ENCODE measurements at places on chromosomes 1 and 21.

DNA sequence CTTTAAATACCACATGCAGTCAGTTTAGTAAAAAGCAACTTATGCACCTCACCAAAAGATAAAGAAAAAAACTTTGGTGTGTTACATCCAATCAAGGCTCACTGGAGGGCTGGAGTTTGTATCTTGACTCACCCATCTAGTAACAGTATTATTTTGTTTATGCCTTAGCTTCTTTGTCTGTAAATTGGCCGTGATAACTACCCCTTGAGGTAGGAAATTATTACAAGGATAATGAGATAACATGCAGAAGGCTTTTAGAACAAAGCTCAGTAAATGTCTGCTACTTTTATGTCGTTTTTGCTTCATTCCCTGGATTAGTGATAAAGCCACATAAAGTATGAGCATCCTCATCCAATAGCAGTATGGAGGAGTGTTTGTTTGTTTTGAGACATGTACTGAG, 94.8 kb downstream of the ATP5PO start:
- no peak for DNase-seq

DNA sequence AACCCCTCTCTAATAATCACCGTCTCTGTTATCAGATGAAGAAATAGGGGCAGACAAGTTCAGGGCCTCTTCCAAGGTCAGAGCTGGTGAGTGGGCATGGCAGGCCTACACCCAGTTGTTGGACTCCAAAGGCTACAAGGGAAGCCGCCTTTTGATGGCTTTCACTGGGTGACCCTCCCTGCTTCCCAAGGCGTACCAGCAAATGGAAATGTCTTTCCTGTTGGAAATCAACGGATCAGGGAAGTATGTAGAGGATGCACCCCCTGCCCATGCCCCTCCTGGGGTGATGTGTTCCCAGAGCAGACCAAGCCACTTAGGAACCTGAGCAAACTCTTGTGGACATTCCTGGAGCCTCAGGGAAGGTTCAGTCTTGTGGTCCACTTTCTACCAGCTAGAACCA, 47.4 kb downstream of the LGR6 start:
- DNase-seq: no peak

DNA sequence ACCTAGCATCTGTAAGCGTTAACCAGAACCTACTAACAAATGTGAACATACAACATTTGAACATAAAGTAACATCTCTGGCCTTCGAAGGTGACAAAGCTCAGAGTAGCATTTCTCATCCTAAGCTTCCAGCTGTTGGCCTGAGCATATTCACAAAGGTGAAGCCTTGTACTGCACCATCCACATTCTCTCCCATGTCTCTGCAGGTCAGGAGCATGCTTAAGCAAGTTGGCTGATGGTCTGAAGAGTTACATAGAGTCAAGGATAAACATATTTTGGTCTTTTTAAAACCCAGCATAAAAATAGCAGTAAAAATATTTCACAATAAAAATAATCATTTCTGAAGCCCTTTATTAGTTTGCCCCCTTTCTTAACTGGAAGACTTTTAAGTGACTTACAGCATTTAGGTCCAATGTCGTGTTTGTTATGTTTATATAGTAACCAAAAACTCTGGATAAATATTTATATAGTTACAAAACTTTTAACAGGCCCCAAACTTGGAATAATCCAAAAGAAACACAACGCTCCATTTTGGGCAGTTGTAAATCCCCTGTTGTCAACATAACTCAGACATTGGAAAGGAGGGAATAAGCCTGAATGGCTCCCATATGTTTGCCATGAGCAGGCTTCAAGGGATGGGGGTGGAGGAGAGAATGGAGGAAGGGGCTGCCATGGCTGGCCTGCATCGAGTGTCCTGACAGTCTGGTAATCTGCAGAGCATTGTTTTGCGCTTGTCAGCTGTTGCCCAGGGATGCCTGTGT, 42.8 kb upstream of the ENAH start:
- DNase-seq: no peak

DNA sequence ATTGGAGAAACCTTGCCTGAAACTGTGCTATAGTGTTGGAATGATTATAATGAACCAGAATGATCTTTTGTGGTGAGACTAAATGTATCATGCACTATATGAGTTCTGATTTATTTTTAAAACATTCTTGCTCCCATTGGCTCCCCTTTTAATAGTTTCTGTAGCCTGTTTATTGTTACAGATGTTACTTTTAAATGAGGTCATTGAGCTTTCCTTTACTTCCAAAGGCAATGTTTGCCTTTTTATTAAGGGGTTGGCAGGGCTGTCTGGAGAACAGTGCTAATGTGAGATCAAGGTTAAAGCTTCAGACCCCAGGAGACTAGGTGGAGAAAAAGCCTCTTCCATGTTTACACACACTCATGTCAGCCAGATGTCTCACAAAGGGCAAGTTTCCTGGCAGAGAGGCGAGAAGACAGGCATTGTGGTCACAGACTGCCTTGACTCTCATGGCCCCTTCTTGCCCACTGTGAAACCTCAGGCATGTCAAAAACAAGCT, 120.6 kb upstream of the RAVER2 start:
- peak; percentile 90 for DNase-seq

GRCh38 chr1:205942631-205943159, 561 bp downstream of the SLC26A9 start:
- DNase-seq: no peak

GRCh38 chr1:9942399-9942938, 722 bp downstream of the LZIC start:
- peak; percentile 51 for DNase-seq

GRCh38 chr1:12745126-12745991, 641 bp upstream of the CFAP107 start:
- DNase-seq: no peak

DNA sequence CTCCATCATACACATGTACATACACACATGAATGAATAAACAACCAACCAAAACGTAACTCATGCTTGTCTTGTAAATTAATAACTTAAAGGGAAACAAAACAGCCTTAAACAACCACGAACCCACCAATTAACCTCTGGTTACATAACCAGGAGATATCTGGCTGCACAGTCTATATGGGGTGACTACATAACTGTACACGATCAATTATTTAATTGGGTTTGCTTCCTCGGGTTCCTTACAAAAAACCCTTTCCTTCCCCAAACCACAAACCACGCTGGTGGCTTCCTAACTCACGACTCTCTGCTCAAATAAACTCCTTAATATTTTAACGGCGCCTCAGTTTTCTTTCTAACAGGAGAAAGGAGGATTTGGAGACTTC, 744 bp downstream of the ZNF670 start:
- DNase-seq: no peak

DNA sequence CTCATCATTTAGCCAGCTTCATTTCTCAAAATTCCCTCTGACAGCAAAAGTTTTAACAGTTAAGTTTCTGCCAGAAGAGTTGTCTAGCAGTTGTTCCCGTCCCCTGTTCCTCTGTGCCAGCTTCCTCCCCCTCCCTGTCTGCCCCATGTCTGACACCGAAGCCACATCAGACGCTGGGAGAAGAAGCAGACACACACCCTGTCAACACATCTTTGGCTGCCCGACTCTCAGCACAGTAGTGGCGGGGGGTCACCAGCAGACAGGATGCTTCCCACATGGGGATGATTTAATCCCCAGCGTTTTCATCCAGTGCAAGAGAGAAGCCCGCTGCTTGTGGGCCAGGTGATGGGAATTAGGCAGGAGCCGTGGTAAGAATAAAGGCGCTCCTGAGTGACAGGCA, 379.4 kb upstream of the RUNX1 start:
- peak; percentile 40 for DNase-seq

- no peak for DNase-seq
These were observed 3.6 kb downstream of the ADPRS start for GRCh38 chr1:36092166-36092797.

GRCh38 chr1:234589064-234589800, 20.7 kb downstream of the IRF2BP2 start:
- DNase-seq: peak; percentile 77

DNA sequence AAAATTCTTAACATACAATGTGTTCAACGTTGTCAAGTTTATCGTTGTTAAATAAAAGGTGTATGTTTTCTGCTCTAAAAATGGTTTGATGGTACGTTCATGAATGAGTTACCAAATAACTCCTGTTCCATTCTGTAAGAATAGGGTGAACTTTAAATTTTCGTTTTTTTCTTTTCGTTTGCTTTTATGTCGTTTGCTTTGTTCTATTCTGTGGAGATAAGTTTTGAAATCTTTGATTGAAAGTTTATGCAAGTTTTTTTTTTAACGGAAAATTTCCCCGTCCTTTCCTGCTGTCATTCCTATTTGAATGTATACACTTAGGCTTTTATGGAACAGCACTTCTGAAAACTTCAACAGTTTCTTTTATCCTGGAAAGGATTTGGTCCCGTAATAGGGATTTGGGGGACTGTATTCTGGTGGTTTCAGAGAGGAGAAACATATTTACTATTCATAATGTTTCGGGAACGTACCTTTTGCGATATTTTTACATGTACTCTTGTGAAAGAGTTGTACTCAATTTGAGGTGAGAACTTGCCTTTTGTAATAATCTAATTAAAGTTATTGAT, 1.7 kb downstream of the DR1 start:
- DNase-seq: no peak

- DNase-seq: peak; percentile 49
These were observed 52.0 kb downstream of the LAMC2 start for GRCh38 chr1:183238071-183238470.

GRCh38 chr1:57218487-57219079, 205.3 kb downstream of the DAB1 start:
- no peak for DNase-seq

GRCh38 chr1:172764378-172764777, 105.5 kb downstream of the FASLG start:
- DNase-seq: no peak

DNA sequence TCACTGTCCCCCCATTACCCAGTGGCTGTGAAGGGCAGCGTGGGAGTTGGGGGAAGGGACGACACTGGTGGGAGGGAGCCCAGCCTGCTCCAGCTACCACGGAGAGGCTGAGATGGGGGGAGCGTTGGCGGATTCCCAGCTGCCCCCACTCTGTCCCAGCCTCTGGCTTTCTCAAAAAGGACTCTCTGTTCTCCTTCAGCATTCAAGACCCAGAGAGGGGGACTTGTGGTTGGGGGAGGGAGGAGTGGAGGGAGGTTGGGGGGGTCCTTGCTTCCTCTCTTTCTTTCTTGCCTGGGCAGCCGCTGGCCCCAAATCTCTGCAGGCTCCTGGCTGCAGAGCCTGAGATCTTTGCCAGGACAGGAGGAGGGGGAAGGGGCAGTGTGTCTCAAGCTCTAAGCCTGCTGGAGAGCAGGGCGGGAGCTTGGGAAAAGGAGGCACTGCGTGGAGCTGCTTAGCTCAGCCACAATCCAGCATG, 2.2 kb downstream of the ATP1A2 start:
- DNase-seq: no peak

GRCh38 chr1:43509007-43509739, 21.5 kb upstream of the PTPRF start:
- DNase-seq: no peak

- no peak for DNase-seq
These were observed 936 bp downstream of the ZFP69B start for GRCh38 chr1:40451238-40451585.

DNA sequence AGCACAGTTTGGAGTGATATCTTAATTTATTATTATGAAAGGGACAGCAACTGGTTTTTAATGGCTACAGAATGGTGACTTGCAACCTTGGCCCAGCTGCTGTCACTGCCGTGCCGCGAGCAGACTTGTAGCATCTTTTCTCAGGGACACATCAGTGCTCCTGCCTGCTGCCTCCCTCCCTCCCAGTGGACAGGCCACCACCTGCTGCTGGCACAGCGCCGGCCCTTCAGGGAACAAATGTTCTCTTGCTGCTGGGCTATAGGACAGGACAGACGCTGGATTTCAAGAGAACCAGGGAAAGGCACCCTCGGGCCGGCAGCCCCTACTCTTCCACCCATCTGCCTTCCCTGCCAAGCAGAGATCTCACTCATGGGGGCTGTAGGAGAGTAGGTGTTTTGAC, 413.8 kb upstream of the NFIA start:
- no peak for DNase-seq

DNA sequence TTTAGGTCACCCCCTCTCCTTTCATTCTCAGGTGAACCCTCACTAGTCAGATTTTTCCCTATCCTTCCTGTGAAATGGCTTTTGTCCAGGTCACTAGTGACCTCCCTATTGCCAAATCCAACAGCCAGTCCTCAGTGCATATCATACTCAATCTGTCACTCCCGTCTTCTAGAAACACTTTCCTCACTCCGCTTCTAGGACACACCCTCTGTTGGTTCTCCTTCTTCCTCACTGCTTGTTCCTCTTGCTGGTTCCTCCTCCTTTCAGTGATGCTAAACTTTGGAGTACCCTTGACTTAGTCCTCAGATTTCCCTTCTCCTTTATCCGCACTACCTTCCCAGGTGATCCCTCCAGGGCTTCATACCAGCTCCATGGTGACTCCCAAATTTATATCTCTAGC, 94.3 kb downstream of the RNF220 start:
- no peak for DNase-seq

DNA sequence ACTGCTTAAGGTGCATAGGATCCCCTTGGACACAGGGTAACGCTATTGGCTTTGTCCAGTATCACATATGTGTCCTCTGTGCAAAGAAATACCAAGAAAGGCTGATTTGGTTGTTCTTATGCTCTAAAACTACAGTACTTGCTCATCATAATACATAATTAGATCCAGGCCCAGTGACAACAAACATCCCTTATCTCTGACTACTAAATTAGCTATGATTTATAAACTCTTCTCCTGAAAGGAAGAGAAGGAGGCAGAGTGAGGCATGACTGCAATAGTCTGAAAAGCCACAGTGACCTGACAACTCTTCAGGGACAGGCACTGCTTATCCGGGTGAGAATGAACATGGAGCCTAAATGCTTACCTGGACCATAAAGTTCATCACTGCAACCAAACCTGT, 30.7 kb downstream of the MGST3 start:
- DNase-seq: no peak

GRCh38 chr1:167773516-167773915, 51.7 kb downstream of the MPZL1 start:
- no peak for DNase-seq

- DNase-seq: no peak
These were observed 54.8 kb upstream of the CNTN2 start for GRCh38 chr1:204988196-204988595.

DNA sequence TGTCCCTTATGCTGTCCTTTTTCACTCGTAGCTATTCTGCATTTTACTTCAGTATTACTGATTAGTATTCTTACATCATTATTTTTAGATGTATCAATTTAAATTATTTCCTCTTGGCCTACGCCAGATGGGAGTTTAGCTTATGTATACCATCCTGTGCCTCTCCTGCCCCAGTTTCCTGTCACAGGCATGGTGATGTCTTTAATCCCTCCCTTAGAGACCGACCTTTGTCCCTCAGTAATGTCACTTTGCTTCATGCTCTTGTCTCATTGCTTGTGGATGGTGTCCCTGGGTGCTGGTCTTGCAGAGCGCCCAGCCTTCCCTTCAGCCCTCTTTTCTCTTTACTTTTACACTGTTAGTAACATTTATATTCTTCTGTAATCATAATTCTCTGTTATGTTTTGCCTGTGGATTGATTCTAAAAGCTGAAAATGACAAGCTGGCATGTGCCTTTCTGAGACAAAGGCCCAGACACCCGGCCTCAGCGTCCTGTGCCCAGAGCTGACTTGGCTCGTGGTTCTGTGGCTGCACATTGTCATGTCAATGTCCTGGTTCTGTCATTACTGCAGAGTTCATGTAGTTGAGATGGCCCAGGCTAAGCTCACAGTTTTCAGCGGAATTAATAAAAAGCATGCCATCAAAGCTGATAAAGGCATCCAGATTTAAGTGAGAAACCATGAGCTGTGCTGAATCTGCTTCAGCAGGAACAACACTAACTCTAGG, 100.7 kb downstream of the MTR start:
- DNase-seq: no peak

All from Daoy (cell line).